ENCODE measurements at places on chromosomes 1 and 21.

DNA sequence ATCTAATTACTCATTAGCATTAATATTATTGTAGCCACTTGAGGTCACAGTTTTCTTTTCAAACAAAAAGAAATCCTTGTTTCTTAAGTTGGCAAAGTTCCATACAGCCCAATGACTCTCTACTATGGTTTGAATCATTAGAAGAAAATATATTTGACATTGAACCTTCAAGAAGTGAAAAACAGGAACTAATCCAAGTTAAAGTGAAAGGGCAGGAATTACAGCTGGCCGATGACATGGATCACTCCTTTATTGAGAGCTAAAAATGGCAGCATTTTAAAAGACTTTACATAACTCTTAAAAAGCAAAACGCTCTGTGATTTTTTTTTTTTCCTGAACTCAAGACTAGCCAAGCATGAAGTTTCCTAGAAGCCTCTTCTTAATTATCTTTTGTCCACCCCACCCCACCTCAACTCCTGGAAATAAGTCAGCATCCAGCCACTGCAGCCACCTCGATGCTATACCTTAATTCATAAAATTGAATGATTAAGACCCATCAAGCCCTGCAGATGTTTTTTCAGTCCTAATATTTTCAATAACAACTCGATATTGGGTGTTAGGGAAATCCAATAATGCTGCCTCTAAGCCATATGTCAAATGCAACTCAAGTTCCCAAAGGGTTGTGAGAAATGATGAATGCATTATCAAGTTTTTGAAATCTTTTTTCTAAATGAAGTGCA, 323.1 kb downstream of the HHIPL2 start:
- peak; percentile 10 for DNase-seq

GRCh38 chr1:185857442-185857841, 123.3 kb downstream of the HMCN1 start:
- DNase-seq: no peak

DNA sequence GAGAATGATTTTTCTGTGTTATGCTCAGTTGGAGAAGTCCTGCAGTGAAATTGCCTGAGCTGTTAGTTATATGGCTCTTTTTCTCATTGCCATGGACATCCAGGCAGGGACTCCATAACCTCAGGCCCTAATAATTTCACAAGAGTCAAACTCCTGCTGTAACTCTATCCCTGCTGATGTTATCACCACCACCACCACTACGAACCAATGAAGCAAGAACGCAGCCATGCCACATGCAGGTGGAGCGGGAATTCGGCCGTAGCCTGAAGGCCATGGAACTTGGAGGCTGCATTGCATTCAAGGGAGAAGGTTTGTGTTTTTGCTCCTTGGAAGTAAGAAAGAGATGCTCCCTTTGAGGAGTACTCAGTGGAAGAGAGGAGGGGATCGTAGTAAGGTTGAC, 16.8 kb upstream of the DLGAP3 start:
- DNase-seq: no peak

- DNase-seq: no peak
Observed at GRCh38 chr1:204972426-204972825, 70.6 kb upstream of the CNTN2 start.

DNA sequence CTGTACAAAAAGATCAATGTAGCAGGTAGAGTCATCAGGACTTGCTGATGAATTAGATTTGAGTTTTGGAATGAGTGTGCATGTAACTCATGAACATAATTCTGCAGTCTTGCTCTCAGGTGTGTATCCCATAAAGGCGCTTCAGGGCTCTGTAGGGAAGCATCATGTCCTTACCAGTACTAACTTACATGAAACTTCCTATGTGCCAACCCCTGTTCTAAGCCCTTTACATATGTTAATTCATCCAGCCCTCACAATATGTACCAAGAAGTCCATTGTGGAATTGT, 2.1 kb upstream of the FCRLB start:
- DNase-seq: no peak

GRCh38 chr1:229228522-229228921, 42.4 kb upstream of the RAB4A start:
- no peak for DNase-seq

DNA sequence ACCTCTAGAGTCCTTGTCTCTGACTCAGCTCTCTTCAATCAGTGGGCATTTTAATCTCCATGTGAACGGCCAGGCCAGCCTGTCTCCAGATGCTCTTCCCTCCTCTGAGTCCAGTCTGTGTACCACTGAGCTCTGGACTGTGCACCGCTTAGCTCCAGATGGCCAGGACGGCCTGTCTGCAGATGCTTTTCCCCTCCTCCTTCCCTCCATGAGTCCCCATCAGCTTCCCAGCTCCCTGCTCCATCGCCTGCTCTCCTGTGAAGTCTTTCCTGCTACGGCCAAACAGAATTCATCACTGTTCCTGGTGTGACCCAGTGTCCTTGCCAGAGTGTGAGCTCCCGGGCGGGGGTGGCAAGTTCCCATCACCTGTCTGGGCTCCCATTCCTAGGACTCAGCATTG, 42.0 kb downstream of the STUM start:
- no peak for DNase-seq

GRCh38 chr1:185045814-185046492, 595 bp downstream of the RNF2 start:
- DNase-seq: no peak

- no peak for DNase-seq
Observed at GRCh38 chr1:237811633-237812032, 79.1 kb downstream of the ZP4 start.

DNA sequence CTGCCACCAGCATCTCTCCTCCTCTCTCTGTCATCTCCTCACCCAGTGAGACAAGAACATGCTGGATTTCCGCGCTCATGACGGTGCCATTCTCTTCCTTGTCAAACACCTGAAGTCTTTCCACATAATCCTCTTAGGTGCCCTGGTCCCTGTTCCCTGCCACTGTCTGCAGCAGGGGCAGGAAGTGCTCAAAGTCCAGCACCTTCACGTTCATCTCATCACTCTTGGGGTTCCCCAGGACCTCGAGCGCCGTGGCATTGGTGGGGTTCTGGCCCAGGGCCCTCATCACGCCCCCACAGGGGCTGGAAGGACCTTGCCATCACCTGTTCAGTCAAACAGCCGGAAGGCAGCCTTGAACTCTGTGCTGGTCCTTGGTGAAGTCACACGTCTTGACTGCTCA, 9.1 kb upstream of the AGPAT3 start:
- DNase-seq: no peak

DNA sequence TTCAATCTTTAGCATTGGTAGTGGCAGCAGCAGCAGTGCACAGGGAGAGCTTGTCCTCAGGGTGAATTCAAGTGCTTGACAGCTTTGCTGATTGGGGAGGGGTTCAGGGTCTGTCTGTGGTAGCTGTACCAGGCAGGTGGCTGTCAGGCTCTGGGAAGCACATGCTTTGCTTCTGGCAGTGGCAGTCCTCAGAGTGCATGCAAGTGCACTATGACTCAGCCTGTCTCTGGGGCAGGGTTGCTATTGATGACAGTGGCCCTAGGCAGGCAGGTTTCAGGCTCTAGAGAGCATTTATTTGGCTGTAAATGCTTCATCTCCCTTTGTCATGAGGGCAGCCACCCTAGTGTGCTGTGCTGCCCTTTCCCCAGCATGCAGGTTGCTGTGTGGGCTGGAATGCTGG, 251.9 kb upstream of the LRRC7 start:
- DNase-seq: no peak

GRCh38 chr1:3012456-3013291, 8.6 kb upstream of the ACTRT2 start:
- peak; percentile 78 for DNase-seq

DNA sequence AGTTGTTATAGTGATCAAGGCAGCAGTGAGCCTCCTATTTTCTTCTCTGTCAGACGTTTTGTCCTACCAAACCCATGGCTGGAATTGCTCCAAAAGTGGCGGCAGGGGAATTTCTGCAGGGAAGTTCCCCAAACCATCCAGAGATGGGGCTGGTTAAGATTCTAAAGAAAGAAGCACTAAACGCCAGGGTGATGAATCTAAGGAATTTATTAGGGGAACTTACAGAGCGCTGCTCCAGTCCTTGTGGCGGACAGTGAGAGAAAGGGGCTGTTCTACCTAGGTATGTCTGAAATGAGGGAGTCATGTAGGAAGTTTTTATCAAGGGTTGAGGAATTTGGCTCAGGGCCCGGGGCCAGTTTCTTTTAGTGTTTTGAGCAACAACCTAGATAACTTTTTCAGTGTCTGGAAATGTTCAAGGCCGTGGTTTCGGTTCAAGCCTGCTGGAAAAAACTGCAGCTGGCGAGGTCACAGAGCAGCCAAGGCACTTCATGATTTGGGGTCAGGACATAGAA, 222.4 kb upstream of the B3GALT2 start:
- DNase-seq: peak; percentile 50

- peak; percentile 15 for DNase-seq
Observed at GRCh38 chr1:181936768-181937581, 124.5 kb downstream of the ZNF648 start.

GRCh38 chr1:118144684-118145083, 40.3 kb downstream of the SPAG17 start:
- no peak for DNase-seq

GRCh38 chr1:10655002-10655401, 141.4 kb downstream of the CASZ1 start:
- DNase-seq: no peak

- peak; percentile 36 for DNase-seq
Observed at GRCh38 chr1:54678776-54679643, 36.7 kb upstream of the TTC4 start.

DNA sequence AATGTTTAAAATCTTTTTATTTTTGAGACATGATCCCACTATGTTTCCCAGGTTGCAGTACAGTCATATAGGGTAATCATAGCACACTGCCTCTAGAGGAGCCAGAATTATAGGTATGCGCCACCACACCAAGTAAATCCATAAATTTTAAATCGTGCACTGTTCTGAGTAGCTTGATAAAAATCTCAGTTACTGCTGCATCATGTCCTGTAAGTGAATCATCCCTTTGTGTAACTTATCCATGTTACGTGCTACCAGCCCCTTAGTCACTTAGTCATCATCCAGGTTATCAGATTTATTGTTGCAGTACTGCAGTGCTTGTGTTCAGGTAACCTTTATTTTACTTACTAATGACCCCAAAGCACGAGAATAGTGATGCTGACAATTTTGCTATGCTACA, 1770.9 kb downstream of the BRINP3 start:
- DNase-seq: no peak

DNA sequence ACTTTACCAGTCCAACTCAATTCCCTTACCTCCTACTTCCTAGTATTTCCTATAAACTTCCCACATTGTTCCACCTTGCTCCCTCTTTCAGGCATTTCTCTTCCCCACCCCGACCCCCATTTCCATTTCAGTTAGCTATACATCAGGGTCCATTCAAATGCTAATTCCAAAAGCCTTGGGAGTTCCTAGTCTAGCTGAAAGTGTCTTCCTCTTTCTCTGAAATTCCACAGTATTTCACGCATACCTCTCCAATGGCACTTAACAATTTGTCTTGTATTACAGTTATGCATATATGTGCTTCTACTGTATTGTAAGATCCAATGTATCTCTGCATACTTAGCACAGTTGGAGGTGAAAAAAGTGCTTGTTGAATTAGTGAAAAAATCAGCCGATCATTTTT, 94.9 kb downstream of the ZNF644 start:
- no peak for DNase-seq

- DNase-seq: no peak
Observed at GRCh38 chr1:178470411-178470960, 26.3 kb downstream of the CLEC20A start.

DNA sequence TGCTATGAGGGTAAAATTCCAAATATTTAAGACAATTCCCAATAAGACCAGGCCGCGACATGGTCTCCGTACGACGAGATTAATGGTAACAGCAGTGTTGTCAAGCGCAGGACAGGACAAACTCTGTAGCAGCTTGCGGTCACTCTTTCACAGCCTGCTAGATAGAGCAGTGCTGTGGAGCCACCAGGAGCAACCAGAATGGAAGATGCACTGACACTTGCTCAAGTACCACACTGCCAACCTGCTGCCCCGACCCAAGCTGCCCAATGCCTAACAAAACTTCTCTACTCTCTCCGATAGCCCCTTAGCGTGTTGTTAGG, 636 bp downstream of the WARS2 start:
- no peak for DNase-seq

DNA sequence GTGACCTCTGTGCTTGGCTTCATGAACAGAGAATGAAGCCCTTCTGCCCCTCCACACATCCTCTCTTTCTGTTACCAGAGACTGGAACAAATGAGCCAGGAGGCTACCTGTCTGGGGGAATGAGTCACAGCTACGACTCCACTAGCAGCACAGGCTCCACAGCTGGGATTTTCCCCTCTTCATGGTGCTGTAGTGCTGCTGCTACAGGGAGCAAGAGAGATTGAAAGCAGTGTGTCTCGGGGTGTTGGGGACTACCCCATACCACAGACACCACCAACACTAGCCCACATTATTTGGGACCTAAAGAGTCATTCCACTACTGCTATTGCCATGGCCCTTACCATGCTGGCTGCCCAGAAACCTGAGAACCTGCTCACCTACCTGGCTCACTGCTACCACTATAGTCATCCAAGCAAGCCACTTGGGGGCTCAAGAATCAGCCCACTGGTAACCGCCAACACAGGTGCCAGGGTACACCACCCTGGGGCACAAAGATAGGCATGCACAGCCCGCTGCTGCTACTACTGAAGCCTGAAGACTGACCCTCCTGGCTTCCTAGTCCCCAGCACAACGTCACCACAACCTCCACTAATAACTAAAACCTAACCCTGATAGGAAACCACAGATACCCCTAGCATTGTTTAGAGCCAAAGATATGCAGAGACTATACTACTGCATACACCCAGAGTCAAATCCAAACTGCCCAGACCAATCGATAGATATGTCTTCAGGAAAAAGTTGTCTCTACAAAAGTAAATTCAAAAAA, 17.7 kb downstream of the CD1E start:
- no peak for DNase-seq

GRCh38 chr1:58839147-58839795, 55.4 kb upstream of the JUN start:
- DNase-seq: no peak

- DNase-seq: no peak
Observed at GRCh38 chr1:238451781-238452310, 561.1 kb upstream of the ZP4 start.

DNA sequence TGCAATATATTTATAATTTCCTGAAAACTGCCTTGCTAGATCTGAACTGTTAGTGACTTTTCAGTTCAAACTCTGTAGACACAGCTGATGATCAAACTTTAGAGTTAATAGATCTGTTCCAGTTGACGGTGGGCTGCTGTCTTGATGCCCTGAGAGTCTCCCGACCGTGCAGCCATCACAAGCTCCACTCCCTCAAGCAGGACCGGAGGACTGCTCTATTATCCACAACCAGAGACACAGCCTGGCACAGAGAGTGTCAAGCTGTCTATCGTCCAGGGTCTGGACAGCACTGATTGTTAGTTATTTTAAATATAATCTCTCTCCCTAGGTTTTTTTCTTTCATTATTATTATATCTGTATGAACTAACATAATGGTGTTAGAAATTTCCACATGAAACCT, 8.0 kb downstream of the CHODL start:
- DNase-seq: no peak

Measured in suppressor macrophage (primary cell).